ENCODE measurements at places on chromosomes 2 and 18.

GRCh38 chr18:39660141-39660540 lies 2094.5 kb upstream of the CELF4 start:
- no peak for DNase-seq
- no peaks in the 10 kb centered on the region for H3K36me3 ChIP-seq
- no peak overlapping the region for H3K27ac ChIP-seq

GRCh38 chr2:169009865-169010579 lies 21.1 kb downstream of the ABCB11 start:
- H3K27me3 ChIP-seq, result peaks cover 1% of the 10 kb centered on the region
- no peak overlapping the region for H3K4me3 ChIP-seq
- peaks cover 7% of the 10 kb centered on the region for H3K4me1 ChIP-seq
- DNase-seq, result no peak
- H3K27ac ChIP-seq, result no peak overlapping the region

DNA sequence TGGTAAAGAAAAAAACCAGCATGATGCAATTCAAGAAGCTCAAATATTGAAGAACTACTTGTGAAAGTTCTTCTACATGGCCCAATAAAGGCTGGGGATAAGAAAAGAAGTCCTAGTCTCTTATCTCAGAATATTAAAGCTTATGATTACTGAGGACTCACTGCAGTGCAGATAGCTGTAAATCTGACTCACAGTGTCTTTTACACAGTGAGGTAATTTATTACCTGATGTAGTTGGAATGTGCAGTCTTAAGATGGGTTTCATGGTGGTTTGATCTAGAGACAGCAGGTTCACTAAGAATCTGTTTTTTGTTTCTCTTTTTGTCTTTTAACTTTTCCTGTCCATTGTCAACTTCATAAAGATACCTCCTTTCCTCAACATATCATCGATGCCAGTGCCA lies 484.0 kb upstream of the MAP2 start:
- no peaks in the 10 kb centered on the region for H3K36me3 ChIP-seq
- no peaks in the 10 kb centered on the region for H3K4me1 ChIP-seq
- DNase-seq, result no peak

DNA sequence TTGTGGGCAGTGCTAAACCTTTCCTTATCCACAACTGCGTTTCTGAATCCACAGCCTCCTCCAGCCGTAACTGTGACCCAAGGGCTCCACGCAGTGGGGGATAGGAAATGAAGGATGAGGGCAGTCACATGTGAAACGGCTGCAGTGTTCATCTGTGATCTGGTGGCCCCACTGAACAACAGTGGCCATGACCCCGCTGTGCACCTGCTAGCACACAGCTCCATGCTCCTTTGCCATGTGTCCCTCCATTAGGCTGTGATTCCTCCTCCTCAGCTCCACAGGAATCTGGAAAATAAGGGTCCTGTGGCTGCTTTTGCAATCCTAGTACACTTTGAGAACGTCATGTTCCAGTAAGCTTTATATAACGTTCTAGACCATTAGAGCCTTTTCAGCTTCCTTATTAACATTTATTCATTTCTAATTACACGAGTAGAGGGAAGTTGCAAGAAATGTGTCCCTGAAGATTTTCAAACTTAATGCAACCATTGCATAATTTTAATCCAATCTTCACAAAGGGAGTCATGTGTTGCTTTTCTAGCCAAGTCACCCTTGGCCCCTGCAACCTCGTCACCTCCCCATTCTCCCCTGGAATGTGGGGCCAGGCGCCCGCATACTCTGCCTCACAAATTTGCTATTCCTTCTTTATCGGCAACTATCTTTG lies 7.1 kb upstream of the NAPG start:
- DNase-seq, result no peak
- peaks cover 4% of the 10 kb centered on the region for H3K4me1 ChIP-seq
- peaks cover 69% of the 10 kb centered on the region for H3K27me3 ChIP-seq
- H3K36me3 ChIP-seq, result peaks cover 3% of the 10 kb centered on the region
- H3K27ac ChIP-seq, result no peak overlapping the region
- H3K4me3 ChIP-seq, result no peak overlapping the region

GRCh38 chr2:216603884-216604245 lies 29.4 kb upstream of the IGFBP2 start:
- no peak for DNase-seq
- peaks cover 64% of the 10 kb centered on the region for H3K27me3 ChIP-seq

- DNase-seq, result no peak
- H3K27me3 ChIP-seq, result peaks cover 18% of the 10 kb centered on the region
- H3K4me3 ChIP-seq, result no peak overlapping the region
- no peaks in the 10 kb centered on the region for H3K36me3 ChIP-seq
- no peak overlapping the region for H3K27ac ChIP-seq
Observed at GRCh38 chr2:71045865-71046548, 22.4 kb upstream of the NAGK start.

DNA sequence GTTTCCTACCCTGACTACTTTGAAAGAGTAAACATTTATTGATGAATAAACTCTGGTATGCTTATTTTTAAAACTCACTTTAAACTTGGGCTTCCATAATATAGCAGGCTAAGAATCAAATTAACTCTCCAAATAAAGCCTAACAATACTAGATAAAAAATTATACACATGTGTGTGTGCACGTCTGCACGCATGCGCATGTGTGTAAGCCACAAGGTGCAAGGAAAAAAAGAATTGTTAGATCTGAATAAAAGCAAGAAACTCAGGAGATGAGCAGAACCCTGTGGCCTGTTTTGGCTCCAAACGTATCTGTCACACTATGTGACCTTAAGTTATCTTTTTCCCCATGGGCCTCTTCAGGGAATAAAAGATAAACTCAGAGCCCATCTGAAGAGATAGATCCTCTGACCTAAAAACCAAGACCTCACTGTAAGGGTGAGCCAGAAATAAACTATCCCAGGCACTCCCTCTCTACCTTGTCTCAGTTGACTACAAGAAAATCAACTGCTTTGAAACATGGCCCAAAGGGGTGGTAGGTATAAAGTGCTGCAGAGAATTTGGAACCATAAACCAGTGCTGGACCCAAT lies 6.3 kb downstream of the HDHD2 start:
- H3K4me1 ChIP-seq, result peaks cover 47% of the 10 kb centered on the region
- H3K36me3 ChIP-seq, result no peaks in the 10 kb centered on the region
- no peak overlapping the region for H3K27ac ChIP-seq
- H3K4me3 ChIP-seq, result no peak overlapping the region
- DNase-seq, result no peak

GRCh38 chr2:70733646-70734180 lies 34.3 kb downstream of the ADD2 start:
- no peak for DNase-seq
- H3K4me1 ChIP-seq, result no peaks in the 10 kb centered on the region
- no peak overlapping the region for H3K27ac ChIP-seq
- no peaks in the 10 kb centered on the region for H3K36me3 ChIP-seq
- H3K4me3 ChIP-seq, result no peak overlapping the region

DNA sequence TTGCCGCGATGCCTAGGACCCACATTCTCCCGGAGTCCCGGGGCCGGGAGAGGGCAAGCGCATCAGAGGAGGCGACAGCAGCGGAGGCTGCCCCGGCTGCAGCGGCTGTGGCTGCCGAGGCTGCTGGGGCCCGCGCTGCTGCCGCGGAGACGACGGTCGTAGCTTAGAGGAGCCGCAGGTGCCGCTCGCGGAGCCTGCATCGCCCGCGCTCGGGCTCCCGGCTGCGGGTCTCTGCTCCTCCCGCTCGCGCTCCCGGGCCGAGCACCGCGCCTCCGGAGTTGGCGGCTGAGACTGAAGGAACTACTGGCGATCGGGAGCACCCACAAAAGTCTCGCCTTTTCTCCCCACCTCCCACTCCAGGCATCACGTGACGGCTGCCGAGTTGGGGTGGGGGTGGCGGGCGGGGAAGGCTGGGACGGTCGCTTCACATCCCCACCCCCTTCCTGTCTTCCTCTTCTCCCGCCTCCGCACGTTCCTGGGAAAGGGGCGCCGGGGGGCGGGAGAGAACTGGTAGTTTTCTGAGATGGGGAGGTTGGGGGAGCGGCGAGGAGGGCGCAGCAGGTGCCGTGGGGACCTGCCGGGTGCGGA lies at the start of gene LYPD1:
Gene LYPD1, minus strand, starts transcription at position 298 of the 588 bp plus-strand sequence. Its CDS starts 273 bp downstream, at position 25.
- H3K27ac ChIP-seq, result no peak within 1 kb of the TSS
- DNase-seq, result no peak
- no peaks in the 10 kb centered on the region for H3K36me3 ChIP-seq
- H3K4me3 ChIP-seq, result no peak within 1 kb of the TSS
- no peaks in the 10 kb centered on the region for H3K4me1 ChIP-seq
- peaks cover 16% of the 10 kb centered on the region for H3K27me3 ChIP-seq

DNA sequence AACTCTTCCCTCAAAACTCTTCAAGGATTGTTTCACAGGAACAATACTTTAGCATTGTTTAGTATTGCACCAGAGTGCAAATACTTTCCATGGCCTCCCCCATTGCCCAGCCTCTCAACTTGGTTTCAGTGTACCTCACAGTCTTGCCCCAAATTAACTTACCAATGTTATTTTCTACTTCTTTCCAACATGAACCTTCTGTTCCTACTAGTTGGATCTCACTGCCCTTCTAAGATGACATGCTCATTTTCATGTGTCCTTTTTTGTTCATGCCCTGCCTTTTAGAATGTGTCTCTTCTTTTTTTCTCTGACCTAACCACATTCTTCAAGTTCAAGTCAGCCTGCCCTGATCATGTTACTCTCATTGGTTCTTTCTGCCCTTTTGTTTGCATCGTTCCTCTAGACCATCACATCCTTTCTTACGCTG lies 4.1 kb downstream of the SPATS2L start:
- H3K27ac ChIP-seq, result no peak overlapping the region
- H3K4me3 ChIP-seq, result no peak overlapping the region
